HCT116 (cell line): ENCODE measurements at places on chromosomes 7 and 10. TPM values are rescaled to one million over a fixed set of nuclear protein-coding genes. Genes with fewer than 3 reads are reported as not detected.

TMEM196 gene
- total RNA-seq = not detected

OGDHL gene
- total RNA-seq = 16.3 TPM

DGKI gene
- total RNA-seq = 0.15 TPM

TCAF2 gene
- total RNA-seq = 1.3 TPM

DNA sequence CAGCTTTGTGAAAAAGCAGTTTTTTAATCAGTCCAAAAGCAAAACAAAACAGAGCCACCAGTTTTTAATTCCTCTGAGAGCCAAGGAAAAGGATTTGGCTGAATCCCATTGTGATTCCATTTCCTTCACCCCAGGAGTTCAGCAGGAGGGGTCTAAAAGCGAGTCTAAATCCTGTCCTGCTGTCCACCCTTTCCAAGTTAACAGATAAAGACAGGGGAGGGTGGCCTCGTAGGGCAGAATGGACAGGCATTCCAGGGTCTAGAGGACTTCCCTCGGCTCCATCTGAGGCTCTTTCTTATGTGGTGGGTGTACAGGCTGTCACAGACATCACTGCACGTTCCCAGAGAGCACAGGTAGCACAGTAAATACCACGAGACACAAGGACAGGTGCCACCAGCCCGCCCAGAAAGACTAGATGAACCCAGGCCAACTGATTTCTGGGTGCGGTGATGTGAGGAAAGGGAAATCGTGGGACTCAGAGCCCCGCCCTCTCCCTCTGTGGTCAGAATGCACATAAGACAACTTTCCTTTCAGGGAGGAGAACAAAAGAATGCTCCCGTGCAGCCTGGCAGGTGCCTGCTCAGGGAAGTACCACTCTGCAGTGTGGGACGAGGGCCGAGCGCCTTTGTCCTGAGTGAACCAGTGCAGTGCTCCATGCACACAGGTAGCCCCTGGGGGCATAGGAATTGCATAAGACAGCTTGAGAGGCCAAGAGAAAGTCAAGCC lies 119.7 kb downstream of the ABLIM1 start:
- DNase-seq = no peak

DNA sequence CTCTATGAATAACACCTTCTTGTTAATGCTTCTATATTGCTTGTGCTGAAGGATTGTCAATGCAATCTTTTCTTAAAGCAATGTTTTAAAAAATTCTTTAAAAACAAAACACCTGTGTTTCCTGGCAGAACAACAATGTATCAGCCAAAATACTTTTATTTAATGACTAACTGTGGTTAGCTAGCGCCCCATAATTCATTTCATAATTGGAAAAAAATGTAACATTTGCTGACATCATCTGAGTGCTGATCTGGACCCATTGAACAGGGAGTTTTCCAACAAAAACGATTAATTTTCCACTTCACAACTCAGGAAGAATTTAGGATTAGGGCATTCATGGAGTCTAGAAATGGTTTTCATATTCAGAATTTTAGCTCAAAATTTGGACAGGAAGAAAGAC lies 137.6 kb upstream of the CDK6 start:
- DNase-seq = no peak

DNA sequence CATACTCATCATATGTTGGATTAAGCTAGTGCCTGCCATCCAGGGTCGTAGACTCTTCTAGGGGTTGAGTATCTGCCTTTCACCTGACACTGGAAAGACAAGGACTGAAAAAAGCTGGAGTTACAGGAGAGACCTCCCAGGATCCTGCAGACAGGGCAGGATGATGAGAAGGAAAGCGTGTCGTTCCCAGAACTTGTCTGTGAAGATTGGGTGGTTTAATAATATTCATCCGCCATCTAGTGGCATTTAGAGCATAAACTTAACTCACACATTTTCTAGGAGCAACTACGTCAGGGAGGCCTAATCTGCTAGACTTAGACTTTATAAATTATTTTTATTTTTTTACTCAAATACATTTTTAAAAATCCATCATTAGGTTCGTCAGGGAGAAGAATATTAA lies 59.6 kb downstream of the ADRB1 start:
- DNase-seq = peak; percentile 58

GRCh38 chr7:7315851-7316250 lies 133.5 kb downstream of the C1GALT1 start:
- DNase-seq = no peak

- DNase-seq = no peak
Measured at GRCh38 chr10:75744261-75744660, 312.8 kb downstream of the LRMDA start.

CPEB3 gene
- 3.0 TPM for total RNA-seq

CRPPA gene
- total RNA-seq = 1.6 TPM

DNA sequence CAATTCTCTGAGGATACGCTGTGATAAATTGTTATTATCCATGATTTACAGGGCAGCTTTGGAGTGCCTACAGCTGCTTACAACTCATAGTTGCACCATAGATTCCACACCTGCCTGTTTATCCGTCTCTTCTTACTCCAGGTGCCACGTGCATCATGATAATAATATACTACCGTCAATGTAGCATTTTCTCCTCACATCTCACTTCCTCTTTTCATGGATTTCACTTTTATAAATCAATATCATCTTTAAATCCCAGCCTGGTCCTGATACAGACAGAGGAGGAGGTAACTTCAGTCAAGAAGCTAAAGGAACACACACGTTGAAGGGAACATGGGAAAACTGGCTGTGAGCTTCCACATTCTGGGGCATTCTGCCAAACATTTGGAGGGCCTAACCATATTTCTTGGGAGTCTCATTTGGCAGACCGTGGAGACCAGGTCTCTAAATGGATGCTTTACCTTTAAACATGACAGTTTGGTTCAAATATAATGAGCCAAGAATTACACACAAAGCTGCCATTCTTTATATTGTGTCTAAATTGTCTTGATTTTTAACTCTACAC lies 2.4 kb downstream of the CH25H start:
- no peak for DNase-seq

DNA sequence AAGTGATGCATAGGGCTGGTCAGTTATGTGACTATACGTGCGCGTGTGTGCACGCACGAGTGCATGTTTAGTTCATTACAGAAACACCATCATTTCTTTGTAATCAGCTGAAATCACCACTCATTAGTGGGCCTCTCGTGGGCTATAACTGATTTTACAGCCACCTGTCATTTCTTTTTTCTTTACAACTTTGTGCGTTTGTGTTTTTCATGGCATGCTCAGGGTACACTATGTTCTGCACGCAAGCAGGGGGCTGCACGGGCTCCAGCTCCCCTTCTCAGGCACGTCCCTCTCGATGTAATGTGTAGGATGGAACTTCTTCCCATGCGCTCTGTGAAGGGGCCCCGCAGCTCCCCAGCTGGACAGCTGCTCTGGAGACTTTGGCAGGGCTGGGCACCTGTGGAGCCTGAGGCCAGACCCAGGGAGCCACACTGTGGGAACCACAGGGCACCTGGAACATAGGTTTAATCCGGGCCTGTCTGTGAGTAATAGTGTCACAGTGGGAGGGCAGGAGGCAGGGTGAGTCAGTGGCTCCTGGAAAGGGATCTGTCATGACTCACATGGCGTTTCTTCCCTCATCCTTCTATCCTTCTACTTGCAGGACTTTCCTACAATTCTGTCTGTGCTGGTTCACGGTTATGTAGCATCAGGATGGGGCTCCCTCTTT lies 4.9 kb downstream of the GCK start:
- peak; percentile 78 for DNase-seq

PPP1R17 gene
- not detected for total RNA-seq

GRCh38 chr7:96728139-96728538 lies 18.5 kb upstream of the SEM1 start:
- DNase-seq = no peak

DNA sequence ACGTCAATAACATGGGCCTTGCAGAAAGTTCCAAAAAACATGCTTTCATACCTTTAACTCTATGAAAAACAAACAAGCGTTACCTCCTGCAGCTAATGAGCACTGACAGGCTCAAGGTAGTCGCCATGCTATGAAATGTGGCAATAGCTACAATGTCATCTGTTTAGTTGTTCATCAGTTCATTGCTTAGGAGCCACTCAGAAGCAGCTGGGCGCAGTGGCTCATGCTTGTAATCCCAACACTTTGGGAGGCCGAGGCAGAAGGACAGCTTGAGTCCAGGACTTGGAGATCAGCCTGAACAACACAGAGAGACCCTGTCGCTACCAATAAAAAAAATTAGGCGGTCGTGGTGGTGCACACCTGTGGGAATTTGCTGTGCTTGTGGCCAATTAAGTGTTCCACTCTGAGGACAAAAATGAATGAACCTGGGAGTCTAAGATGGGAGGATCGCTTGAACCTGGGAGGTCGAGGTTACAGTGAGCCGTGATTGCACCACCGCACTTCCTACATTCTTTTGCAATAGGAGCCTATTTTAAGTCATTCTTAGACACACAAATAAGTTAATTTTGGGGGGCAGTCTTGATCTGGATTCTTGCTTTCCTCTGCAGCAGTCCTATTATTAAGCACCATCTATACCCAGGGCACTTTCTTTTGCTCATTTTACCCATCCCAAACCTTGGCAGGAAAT lies 276.2 kb upstream of the KLF14 start:
- no peak for DNase-seq

DNA sequence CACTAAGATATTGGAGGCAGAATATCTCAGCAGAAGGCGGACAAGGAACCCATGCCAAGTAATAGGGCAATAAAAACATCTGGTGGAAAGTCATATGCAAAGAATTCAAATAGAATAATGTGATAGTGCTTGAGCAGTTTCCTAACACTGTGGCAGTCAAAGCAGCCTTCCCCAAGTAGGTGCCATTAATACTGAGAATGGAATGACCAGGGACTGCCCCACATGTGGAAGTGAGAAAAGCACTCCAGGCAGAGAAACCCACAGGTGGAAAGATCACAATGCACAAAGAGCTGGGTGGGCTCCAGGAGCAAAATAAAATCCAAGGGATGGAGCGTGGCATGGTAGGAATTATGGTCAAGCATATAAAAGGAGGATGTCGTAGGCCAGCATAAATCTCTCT lies 64.4 kb upstream of the NME8 start:
- DNase-seq = no peak

DNA sequence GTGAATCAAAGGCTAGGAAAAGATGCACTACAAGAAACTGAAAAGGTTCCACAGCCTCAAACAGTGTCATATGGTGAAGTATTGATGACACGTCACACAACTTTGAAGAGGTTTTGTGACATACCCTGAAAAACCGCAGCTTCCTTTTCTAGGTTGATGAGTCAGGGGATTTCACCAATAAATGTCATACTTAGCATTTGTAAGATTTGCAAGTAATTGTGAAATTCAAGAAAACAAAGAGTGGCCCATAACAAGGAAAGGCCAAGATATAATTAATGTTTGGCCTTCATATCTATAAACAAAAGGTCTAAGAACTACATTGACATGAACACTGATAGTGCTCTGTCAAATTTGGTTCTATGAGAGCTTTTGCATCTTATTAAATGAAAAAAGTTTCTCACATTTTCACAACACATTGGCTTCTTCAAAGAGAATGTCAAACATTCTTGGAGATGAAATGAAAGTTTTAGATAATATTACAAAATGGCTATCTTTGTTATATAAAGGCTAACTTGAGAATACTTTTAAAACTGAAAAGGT lies 62.0 kb upstream of the NAMPT start:
- DNase-seq = peak; percentile 96

DNA sequence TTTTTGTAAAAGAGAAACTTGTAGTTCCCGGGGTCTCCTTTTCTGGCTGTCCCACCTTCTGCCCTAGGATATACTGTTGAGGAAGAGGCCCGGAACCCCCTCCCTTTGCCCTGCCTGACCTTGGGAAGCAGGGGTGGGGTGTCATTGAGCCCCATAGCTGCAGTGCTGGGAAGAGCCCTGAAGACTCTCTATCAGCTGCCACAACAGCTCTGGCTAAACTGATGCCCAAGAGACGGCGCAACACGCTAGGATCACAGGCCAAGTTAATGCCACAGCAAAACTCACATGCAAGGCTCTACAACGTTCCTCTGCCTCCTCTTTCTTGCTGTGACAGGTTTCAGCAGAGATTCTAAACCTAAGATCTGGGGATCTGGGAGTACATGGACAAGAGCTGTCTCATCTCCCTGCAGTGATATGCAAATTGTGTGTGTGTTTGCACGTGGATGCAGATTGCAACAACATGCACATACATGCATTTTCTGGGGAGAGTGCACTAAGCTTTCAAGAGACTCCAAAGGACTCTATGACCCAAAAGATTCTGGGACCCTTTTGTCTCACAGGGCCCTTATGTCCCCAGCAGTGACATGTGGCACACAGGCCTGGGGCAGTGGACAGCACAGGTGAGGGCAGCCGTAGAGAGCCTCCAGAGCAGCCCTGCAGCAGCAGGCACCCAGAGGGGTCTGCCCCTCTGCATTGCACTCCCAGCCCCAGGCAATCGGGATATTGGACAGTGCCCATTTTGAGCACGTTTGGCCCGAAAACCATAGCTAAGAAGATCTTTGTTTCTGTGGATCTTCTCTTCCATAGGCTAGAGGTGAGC lies 2.5 kb downstream of the RASSF4 start:
- DNase-seq = no peak

DNA sequence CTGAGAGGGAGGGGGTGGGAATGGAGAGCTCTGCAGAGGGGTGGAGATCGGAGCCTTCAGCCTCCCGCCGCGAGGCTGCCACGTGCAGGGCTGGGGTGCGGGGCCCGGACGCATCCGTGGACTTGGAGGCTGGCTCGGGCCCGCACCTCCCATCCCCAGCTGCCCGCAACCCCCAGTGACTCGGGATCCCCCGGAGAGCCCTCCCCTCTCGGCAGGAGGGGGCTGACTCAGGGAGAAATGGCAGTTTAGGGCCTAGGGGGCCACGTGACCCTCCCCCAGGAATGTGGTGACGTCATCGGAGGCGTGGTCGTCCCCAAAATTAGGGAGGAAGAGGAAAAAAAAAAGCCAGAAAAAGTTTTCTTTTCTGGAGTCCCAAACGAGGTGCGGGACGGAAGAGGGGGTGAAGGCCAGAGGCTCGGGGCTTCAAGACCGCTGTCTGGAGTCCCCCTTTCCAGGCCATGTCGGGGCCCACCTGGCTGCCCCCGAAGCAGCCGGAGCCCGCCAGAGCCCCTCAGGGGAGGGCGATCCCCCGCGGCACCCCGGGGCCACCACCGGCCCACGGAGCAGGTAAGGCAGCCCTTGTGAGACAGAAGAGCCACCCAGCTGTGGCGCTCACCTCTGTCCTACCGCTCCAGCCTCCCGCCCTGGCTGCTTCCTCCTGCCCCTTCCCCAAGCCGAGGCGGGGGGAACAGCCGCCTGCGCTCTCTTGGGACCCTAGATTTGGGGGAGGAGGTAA lies at the start of gene TRIP6:
Gene TRIP6, plus strand, starts transcription at position 348 of the 736 bp plus-strand sequence. Its CDS starts 111 bp downstream, at position 459.
- DNase-seq = peak; percentile 68

GRCh38 chr10:125451319-125451718 lies 231.6 kb downstream of the TEX36 start:
- DNase-seq = no peak

PBLD gene
- total RNA-seq = 2.2 TPM

- DNase-seq = no peak
Measured at GRCh38 chr10:62018131-62018911, 116.8 kb downstream of the ARID5B start.

- DNase-seq = no peak
Measured at GRCh38 chr10:30172091-30172490, 112.7 kb upstream of the JCAD start.

MKX gene
- total RNA-seq = 27.5 TPM
